Stimulated activated CD4-positive, alpha-beta T cell treated with anti-CD3 and anti-CD28 coated beads, TNF-alpha, amount 100 ng/mL, for 4 hours (primary cell): ENCODE measurements at places on chromosomes 7 and 10.

DNA sequence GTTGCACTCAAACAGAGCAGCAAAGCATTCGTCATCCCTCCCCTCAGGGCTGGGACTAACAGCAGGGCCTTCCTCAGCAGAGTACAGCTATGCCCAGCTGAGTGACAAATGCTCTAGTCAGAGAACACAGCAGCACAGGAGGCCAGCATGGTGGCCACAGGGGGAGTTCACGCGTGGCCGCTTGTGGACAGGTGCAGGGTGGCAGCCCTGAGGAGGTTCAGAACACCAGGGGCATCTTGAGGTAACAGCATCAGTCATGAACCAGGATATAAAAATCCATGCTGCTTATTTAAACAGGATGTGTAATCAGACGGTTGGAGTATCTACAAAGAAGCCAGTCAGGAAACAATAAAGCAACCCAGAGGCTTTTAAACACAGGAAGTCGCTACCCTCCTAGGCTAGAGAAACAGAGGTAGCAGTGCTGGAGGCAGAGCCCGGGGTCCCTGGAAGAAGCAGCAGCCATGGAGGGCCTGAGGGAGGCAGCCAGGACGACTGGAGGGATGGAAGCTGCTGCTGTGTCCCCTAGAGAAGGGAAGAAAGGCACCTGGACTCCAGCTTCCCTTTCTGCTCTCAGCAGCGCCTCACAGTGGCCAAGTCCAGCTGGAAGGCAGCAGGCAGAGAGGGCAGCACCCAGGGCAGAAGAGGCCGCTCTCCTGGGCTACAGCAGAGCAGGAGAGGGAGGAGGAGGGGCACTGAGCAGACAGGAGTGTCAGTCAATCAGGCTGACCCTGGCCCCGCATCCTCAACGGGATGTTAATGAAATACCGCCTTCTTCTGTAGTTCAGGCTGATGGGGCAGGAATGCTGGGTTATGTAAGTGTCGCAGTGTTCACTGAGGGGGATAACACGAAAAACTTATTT is 70.8 kb upstream of the UCN3 start:
- DNase-seq = no peak

GRCh38 chr7:111682588-111683340 is 120.5 kb upstream of the IMMP2L start:
- DNase-seq = no peak

- no peak for DNase-seq
These were observed 505.5 kb downstream of the XPNPEP1 start for GRCh38 chr10:109417803-109418202.

DNA sequence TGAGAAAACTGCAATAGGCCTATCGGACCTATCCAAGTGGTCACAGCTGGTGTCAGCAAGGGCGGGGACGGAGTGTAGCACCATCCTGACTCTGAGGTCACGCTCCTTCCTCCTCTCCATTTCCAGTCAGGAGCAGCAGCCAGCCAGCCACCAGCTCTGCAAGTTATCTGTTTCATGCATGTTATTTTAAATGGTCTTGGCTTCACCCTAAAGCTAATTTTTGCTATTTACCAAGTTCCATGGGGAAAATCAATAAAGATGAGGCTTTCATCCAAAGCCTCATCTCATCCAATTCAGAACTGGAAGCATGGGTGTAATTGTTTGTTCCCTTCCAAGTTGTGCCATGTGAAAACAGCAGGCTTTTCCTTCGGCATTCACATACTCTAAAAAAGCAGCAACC is 49.3 kb downstream of the ICA1 start:
- DNase-seq = no peak

- no peak for DNase-seq
These were observed 24.5 kb upstream of the IL6 start for GRCh38 chr7:22702516-22702915.

GRCh38 chr7:68238204-68238805 is 1241.7 kb downstream of the TYW1 start:
- DNase-seq = no peak

GRCh38 chr7:92563345-92563744 is 26.8 kb downstream of the FAM133B start:
- no peak for DNase-seq

- DNase-seq = no peak
These were observed 441.5 kb upstream of the PCDH15 start for GRCh38 chr10:55242544-55242943.

GRCh38 chr10:71584461-71584860 is 135.1 kb downstream of the C10orf105 start:
- no peak for DNase-seq

DNA sequence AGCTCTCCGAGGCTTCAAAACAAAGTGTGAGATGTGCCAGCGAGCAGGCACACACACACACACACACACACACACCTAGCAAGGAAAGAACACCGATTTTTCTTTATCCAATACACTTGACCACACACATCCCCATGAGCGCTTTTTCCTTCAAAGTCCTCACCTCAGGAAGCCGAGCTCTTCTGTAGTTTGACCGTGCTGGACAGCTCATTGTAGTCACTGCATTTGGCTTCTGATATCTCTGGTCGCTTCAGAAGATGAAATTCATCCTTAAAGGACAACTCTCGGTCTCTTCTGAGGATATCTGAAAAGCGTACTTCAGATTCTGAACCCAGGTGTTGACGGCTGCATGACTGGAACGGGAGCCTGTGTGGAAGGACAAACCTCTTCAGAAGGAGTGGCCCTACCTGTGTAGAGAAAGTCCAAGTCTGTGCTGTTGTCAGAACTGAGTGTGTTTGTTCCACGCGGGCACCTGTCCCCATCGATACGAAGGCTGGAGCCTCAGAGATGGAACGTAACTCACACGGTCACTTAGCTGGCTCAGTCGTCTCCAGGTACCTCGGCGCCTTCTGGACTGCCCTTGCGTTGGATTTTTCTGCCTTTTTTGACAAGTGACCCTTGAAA is 28.1 kb upstream of the SHH start:
- DNase-seq = no peak

DNA sequence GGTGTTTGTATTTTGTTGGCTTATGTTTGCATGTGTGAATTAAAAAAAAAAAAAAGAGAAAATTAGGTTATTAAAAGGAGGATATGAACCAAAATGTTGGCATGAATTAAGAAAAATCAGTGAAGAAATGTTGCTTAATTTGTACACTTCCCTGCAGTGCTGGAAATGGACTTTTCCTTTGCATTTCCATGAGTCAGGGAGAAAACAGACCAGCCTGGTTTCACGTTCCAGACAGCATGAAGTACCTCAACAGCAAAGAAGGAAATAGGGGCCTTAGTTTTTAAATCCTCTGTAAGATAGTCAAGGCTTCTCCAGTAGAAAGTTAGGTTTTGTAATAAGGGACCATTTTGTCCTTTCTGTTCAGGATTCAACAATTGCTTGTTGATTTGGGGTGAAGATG is 159.7 kb downstream of the CELF2 start:
- no peak for DNase-seq

- no peak for DNase-seq
These were observed 170.8 kb upstream of the DGKB start for GRCh38 chr7:15073301-15073700.

GRCh38 chr10:58937423-58937822 is 239.0 kb upstream of the PHYHIPL start:
- no peak for DNase-seq

DNA sequence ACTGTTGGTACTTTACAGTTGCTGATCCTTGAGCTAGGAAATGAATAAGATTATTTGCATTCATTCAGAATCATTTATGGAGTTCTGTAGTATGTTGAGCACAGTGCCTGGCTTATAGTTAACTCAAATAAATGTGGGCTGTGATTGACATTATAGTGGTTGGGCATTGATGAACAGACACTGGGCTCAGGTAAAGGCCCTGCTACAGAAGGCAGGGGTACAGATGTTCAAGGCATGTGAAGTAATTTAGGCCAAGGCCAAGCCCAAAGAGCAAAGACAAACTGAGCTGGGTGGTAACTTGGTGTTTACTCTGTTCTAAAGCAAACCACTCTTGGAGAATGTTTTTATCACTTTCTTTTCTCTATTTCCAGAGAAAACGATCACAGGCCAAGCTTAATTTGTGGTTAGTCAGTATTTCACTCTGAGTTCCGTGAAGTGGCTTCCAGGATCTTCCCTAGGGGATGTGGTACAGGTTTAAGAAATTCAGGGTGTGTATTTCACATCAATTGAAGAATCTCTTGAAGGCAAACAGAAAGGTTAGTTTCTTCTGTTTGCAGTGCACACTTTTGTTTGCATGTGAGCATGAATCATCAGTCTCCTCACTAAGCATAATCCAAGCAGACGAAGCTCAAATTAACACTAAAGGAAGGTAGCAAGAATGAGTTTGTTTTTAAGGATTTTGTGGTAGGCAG is 113.9 kb upstream of the PRR15 start:
- no peak for DNase-seq

- DNase-seq = no peak
These were observed at the start of gene RELN for GRCh38 chr7:103989200-103989784. TSS of gene RELN (minus strand) at chr7:103989658. CDS start at chr7:103989356, 302 bp downstream.

DNA sequence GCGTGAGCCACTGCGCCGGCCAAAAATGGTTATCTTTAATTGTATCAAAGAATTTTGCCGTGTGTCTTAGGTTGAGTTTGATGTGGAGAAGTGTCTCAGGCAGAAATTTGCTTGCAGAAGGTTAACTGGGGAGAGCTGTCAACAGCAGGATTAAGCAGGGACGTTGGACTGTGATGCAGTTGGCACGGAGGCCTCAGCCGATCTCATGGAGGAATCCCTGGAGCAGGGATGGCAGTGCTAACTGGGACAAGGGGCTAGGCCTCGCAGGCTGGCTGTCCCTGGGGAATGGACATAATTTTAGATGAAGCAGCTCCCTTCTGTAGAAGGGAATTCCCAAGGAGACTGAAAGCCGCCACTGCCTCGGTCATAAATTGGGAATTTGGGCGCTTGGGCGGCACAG is 12.3 kb upstream of the KIF5B start:
- DNase-seq = no peak

DNA sequence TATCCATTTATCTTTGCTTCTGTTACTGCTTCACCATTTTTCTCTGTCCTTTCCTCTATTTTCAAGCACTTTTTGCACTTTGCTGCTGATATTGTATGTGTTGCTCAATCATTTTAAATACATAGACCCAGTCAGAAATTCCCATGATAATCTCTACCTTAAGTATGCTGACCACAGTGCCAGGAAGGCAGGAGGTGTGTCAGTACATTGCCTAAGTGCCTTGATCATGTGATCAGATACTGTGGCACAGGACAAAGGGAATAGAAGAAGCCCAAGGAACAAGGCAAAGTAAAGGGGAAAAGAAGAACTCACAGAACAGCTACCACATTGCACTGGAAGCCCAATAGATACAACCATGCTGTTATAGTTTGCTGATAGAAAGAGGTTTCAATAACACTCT is 53.7 kb upstream of the CD36 start:
- DNase-seq = no peak

- no peak for DNase-seq
These were observed 47.8 kb downstream of the SHH start for GRCh38 chr7:155764438-155764793.

DNA sequence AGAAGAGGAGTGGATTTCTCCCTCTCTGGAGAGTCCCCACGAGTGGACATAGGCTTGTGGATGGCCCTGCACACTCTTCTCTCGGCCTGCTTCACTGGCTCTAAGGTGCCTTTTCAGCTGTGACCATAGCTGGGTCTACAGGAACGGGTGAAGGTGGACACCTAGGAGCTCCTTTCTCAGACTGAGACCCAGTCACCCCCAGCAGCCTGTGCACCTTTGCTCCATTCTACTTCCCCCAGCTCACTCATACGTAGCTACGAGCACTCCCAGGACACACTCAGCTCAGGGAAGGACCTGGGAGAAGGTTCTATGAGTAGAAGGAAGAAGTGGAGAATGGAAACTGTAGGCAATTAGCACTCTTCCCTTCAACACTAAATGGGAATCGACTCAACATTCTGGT is 272.0 kb upstream of the KLF6 start:
- DNase-seq = no peak

DNA sequence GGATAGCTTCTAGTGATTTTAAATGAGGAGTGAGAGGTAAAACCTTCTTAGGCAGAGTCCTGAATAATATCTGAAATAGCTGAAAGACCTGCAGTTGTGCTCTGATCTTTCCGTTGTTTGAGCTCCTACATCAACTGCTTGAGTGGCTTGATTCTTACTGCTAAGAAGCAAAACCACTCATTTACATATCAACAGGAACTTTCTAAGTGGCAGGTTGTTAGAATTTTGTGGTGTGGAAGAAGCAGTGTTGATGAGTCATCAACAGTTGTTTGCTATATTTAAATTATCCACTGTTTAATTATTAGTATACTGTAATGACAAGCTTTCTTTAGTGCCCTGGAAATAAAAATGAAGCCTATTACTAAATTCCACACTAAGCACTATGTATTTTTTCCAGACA is 689.5 kb downstream of the DNAJB9 start:
- DNase-seq = no peak

GRCh38 chr7:115292381-115292780 is 370.5 kb downstream of the MDFIC start:
- DNase-seq = no peak

DNA sequence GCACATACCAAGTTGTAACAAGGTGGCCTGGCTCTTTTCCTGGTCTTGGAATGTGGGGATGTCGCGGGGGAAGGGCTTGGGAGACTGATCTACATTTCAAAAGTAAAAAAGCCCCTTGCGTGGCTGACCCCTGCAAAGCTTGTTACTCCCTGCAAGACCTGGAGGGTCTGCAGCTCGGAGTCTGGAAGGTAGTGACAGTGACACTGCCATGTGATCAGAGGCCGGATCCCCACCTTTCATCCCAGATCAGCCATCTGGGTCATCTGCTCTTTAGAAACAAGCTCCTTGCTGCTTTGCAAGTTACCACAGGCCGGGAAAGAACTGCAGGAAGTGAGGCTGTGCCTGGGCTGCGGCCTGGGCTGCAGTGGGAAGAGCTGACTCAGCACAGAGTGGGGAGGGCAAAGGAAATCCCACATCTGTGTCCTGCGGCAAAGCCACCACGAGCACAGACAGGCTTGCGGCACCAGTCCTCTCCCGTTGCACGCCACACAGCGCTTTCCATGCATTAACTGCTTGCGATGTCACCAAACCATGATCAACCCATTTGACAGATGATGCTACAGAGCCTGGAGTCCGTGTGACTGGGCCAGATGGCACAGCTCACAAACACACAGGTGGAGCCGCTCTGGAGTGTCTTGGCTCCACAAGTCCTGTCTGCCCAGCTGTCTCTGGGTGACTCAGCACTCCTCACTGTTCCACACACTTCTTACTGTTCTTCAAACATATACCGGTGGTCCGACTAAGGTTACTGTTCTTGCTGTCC is 97.7 kb downstream of the SH3PXD2A start:
- no peak for DNase-seq

GRCh38 chr10:89637113-89637512 is 7.9 kb downstream of the PANK1 start:
- no peak for DNase-seq

DNA sequence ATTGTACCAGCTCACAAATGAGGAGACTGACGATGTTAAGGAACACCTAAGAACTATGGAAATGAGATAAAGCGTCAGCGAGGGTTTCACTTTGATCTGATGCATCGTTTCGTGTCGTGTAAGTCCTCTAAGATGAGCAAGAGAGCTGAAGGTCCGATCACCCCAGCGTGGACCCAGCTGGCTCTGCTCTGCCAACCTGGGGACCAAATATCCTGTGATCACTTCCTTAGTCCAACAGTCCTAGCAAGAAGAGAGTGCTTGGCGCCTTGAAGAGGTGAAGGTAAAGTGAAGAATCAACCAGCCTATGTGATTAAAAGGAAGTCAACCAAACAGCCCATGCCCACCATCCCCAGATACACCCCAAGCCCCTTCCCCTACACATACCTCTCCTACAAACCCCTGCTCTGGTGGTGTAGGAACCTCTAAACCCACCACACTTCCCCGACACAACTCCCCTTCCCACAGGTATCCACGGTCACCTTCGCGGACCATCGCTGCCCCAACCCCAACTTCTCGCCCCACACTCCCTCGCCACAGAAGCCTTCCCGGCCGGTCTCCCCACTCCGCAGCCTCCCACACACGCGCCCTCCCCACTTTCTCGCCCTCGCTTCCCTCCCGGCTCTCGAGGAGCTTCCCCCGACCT is 722 bp downstream of the UPF2 start:
- peak; percentile 9 for DNase-seq
